ENCODE measurements at places on chromosomes 1 and 21.

DNA sequence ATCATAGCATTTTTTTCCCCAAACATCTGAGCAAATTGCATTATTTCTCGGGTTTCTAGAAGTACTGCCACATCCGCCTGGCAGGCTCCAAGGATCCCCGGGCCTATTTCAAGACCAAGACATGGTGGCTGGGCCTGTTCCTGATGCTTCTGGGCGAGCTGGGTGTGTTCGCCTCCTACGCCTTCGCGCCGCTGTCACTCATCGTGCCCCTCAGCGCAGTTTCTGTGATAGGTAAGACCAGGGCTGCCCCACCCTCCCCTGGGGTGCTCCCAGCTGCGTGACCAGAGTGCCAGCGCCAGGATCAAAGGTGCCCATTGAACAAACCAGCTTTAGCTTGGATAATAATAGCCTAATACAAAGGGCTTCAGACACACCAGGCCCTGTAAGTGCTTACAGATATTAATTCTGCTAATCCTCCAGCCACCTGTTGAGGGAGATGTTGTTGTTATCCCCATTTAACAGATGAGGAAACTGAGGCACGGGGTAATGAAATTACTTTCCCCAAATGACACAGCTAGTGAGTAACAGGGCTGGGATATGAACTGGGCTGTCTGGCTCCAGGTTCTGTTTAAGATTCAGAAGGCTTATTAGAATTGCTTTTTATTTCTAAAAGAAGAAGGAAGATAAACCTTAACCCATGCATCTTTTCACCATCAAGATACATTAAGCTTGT is 26.5 kb downstream of the NIPAL3 start:
- DNase-seq, result no peak

GRCh38 chr1:157310401-157310800 is 172.2 kb upstream of the ETV3 start:
- no peak for DNase-seq

DNA sequence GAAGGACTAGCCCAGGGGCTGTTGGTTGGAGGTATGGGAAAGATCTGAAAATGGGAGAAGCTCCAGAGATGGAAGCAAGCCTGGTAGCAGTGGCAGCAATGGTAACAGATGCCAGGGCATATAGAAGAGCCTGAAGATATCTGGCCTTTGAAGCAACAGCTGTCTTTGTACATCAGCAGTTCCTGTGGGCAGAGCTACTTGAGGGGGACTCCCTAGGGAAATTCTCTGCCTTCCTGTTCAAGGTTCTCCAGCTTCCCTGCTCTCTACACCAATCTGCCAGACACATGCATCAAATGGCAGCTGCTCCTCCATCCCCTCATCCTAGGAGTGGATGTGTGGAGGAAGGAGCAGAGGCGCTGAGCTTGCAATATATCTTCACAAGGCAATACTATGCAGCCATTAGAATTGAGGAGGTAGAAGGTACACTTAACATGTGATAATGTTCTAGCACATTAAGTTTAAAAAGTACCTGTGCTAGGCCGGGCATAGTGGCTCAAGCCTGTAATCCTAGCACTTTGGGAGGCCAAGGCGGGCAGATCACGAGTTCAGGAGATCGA is 2.2 kb downstream of the TMEM35B start:
- no peak for DNase-seq

DNA sequence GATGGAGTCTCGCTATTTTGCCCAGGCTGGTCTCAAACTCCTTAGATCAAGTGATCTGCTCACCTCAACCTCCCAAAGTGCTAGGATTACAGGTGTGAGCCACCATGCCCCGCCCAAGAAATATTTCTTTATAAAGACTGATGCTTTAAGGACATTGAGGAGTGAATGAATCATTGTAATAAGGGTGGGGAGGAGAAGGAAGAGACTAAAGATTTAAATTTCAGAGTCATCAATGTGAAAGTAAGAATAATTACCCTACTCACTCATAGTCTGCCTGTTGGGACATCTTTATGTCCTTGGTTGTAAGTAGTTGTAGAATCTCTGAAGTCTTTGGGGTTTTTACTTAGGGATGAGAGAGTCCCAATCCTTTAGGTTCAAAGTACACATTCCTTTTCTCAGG is 7.3 kb downstream of the KDM1A start:
- DNase-seq, result no peak

- DNase-seq, result no peak
Measured at GRCh38 chr1:173213665-173214064, 6.5 kb upstream of the TNFSF4 start.

GRCh38 chr1:206575165-206575893 is 36.9 kb downstream of the EIF2D start:
- no peak for DNase-seq

DNA sequence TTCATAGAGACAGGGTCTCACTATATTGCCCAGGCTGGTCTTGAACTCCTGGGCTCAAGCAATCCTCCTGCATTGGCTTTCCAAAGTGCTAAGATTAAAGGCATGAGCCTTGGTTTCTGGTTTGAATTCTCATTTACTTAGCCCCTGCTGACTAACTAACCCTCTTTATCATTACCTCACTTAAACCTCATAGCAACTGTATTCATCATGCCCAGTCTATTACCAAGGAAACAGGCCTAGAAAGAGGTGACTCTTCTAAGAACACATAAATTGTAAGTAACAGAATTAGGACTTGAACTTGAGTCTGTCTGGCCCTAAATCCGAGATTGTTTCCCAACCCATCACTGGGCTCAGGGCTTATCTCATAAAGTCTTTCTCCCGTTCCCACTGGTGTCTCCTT is 44.2 kb downstream of the TMEM53 start:
- DNase-seq, result no peak

DNA sequence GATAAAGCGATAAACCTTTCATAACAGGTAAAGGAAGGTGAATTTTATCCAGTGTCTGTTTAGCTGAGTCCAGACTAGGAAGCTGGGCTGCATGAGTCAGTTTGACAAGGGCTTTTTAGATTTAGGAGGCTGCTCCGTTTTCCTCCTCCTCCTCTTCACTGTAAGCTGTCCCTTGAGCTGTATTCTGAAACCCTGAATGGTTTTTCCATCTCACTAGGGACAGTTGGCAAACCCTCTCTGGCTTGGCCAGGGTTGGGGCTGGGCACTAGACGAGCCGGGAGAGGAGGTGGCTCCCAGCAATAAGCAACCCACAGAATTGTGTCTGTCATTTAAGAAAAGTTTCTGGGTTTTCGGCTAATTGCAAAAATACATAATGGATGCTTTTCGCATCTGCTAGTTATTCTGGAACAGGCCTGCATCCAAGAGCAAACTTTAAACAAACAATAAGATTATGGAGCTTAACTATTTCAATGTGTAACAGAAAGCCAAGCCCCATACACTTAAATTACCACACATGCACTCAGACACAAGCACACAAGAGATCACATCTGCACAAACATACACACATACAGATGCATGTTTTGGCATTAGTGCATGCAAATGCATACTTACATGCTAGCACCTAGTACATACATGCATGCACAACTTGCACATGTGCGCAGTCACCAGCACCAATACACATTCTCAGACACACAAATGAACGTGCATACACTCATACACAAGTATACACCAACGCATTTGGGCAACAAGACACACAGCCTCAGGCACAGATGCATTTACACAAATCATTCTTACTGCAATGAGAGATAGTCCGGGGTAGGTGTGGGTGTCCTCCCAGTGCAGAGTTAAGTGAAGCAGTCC is 27.8 kb upstream of the FOXE3 start:
- no peak for DNase-seq

- no peak for DNase-seq
Measured at GRCh38 chr1:200558866-200559459, 61.6 kb downstream of the KIF14 start.

DNA sequence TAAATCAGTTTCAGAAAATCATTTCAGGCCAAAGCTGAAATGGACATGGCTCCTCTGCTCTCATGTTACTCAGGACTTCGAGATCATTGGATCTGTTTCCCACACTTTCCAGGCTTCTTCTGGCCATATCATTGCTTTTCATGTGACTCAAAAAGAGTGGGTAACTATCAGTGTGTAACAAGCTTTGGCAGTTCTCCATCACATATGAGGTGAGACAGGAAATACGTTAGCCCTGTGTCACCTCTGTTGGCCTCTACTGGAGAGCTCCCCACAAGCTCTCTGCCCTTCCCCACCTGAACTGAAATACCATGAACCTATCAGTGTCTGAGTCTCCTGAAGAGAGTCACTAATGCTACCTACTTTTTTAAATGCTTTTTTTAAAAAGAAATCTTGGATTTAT is 128.2 kb downstream of the LBR start:
- no peak for DNase-seq

- no peak for DNase-seq
Measured at GRCh38 chr1:109543988-109544735, 4.3 kb upstream of the GNAI3 start.

- peak; percentile 68 for DNase-seq
Measured at GRCh38 chr1:201385299-201385891, 7.9 kb upstream of the TNNT2 start.

DNA sequence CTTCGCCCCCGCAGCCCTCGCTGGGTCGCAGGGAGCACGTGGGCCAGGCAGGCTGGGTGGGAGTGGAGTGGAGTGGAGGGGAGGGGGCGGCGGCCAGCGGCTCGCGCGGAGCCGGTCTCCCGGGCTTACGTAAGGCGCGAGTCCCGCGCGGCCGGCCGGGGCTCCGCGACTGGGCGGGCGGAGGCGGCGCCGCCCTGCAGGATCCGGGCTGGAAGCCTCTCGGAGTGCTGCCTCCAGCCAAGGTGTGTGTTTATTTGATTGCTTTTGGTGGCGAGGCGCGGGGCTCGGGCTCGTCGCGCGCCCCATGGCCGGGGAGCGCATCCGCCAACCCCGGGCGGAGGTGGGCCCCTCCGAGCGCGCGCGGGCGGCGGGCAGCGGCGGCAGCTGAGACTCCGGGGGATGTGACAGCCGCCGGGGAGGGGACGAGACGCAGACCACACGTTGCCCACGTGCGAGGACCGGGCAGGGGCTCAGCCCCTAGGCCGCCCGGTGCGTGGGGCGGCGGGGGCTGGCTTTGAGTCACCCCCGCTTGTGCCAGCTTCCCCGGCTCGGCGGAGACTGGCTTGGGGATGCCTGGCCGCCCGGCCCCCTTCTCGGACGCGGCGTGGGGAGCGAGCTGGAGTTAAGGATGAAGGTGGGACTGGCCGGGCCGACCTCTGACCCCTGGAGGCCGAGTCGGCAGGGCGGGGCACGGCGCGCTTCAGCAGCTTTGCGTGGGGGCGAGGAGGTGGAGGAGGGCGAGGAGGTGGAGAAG is 402 bp upstream of the AK4 start:
- peak; percentile 23 for DNase-seq

GRCh38 chr1:155466996-155467395 is 95.6 kb downstream of the ASH1L start:
- no peak for DNase-seq

GRCh38 chr1:21305155-21305899 is 15.1 kb upstream of the ECE1 start:
- no peak for DNase-seq

DNA sequence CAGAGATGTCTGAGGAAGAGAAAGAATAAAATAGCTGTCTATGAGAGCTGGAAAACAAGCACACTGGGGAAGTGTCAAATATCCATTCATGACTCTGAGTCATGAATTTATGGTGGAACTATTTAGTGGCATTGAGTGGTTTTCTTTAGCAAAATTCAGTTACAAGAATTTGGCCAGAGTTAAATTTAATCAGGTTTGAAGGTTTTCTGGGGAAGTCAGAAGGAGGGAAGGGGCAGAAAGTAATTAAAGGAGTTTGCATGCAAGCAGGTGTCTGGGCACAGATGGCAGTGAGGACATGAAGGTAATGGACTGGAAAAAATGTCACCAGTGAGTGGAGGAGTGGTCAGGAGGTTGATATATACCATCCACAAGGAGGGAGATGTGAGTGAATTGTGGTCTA is 121.9 kb upstream of the IVNS1ABP start:
- no peak for DNase-seq

GRCh38 chr1:226541631-226542622 is 6.6 kb upstream of the STUM start:
- DNase-seq, result peak; percentile 67

- no peak for DNase-seq
Measured at GRCh38 chr1:1371364-1371745, 3.7 kb downstream of the AURKAIP1 start.

DNA sequence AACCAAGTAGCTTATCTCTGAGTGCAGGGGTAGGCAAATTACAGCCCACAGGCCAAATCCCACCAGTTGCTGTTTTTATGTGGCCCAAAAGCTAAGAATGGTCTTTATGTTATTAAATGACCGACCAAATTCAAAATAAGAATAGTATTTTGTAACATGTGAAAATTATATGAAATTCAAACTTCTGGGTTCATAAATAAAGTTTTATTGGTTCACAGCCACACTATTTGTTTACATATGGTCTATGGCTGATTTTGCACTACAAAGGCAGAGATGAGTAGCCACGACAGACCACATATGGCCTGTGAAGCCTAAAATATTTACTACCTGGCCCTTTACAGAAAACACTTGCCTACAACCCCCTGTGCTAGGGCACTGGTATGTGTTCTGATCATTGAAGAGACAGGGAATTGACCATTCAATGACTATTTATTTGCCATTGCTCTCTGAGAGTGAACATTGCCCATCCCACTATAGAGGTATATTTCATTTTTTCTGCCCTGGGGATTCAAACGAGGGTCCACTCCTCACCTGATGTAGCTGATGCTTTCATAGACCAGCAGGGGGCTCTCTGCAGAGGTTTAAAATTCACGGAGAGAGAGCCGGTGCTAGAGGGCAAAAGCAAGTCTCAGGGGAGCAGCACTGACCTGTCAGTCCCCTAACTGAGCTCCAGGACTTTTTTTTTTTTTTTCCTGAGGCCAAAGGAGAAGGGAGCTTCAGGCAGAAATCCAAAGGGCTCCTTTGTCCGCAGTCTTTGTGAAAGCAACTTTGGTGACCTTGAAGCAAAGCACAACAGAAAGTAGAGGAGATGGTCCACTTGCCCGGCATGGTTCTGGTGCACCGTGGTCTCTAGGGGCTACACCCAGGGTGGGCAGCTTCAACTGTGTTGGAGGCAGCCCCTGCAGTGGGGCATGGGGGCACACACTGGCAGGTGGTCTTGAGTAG is 7.3 kb upstream of the GNL2 start:
- peak; percentile 90 for DNase-seq

GRCh38 chr1:19209439-19209989 is 552 bp downstream of the UBR4 start:
- no peak for DNase-seq

DNA sequence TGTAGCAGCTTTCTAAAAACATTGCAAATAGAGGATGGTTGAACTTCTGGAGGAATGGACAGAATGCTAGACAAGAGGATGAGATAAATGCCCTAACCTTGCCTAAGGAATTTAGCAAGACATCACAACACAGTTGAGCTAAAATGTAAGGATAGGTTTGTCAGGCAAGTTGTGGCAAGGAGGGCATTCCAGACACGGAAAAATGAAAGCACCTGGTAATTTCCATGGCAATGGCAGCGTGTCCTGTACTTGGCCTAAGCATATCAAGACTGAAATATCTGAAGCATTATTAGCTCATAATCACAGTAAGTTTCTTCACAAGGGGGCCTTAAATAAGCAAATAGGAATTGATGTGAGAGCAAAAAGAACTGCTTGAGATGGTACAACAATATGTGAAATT is 105.1 kb upstream of the USP25 start:
- DNase-seq, result no peak

GRCh38 chr1:155596864-155597263 is 13.2 kb upstream of the MSTO1 start:
- no peak for DNase-seq

- DNase-seq, result peak; percentile 35
Measured at GRCh38 chr1:111140680-111140967, 601 bp downstream of the CEPT1 start.

GRCh38 chr1:91891454-91891853 is 5.5 kb upstream of the TGFBR3 start:
- DNase-seq, result no peak

- DNase-seq, result no peak
Measured at GRCh38 chr1:33338440-33339211, 17.7 kb upstream of the A3GALT2 start.

- DNase-seq, result no peak
Measured at GRCh38 chr1:206706298-206706791, 21.6 kb downstream of the MAPKAPK2 start.
